ENCODE measurements at places on chromosomes 3 and 15.

DNA sequence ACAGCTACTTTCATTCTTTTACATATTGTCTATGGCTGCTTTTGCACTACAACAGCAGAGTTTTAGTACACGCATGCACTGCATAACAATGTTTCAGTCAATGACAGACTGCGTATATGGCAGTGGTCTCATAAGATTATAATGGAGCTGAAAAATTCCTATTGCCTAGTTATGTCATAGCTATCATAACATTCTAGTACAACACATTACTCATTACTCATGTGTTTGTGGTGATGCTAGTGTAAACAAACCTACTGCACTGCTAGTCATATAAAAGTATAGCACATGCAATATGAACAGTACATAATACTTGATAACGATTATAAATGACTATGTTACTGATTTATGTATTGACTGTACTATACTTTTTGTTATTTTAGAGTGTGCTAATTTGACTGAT lies 47.9 kb downstream of the QTRT2 start:
- DNase-seq, result no peak

DNA sequence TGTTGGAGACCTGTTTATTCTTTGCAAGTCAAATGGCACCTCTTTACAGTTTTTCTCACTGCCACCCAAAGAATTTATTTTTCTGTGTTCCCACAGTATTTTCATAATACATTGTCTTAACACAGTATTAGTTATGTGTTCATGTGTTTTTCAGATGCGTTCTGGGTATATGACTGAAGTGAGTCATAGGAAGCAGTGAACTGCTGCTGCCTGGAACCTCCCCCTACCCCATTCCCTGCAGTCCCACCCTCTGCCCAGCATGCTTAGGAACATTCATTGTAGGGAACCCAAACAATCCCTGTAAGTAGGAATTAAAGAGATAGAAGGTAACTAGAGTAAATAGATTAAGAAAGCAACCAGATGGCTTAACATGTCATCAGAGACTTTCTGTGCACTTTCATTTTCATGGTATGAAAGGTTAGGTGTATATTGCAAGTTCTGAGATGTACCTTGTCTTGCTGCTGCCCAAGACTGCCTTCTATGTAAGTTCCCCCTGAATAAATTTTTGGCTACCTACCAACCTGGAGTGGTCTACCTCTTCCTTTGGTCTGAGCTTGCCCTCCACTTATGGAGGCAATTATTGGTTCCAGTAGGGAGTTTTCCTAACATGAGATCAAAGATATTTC lies 21.9 kb upstream of the SQOR start:
- DNase-seq, result no peak

- DNase-seq, result no peak
These were observed 60.9 kb downstream of the ARNT2 start for GRCh38 chr15:80464951-80465625.

- DNase-seq, result no peak
These were observed 87.3 kb downstream of the CACNA1D start for GRCh38 chr3:53581671-53582070.

DNA sequence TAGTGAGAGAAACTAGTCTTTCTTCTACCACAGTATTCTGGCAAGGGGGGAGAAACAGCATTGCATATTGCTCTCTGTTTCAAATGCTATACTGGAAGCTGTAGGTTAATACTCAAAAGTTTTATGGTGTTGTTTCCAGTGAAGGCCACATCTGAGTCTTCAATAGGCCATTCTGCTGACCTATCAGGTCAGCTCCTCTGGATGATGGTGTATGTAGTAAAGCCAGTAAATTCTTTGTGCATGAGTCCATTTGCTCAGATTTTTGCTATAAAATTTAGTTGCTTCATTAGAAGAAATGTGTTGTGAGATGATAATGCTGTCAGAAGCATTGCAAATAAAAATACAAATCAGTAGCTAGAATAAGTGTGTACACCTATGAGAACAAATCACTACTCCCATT lies 64.9 kb upstream of the RBMS3 start:
- DNase-seq, result no peak

GRCh38 chr3:148026009-148026588 lies 616.9 kb downstream of the ZIC1 start:
- no peak for DNase-seq

GRCh38 chr3:110405830-110406585 lies 665.6 kb upstream of the NECTIN3 start:
- no peak for DNase-seq

DNA sequence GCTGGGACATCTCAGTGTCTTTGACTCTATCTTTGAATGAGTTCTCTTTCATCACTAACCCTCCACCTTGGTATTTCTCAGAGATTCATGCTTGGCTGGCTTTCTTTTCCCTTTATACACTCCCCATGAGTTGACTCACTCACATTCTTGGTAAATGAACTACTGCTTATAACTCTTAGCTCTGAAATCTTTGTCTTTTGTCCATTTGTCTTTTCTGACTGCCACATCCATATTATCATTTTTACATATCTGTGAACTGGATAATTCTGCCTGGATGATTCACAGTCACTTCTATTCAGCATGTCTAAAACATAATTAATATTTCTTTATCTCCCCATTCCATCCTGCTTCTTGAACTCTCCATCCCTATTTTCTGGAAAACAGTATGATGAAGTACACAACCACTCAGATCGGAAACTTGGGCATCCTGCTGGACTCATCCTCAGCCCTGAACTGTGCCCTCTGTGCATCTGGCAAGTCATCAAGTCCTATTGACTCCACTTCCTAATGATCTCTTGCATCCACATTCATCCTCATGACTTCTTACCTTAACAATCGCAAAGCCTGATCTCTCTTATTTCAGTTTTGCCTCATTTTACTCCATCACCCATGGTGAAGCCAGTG lies 66.9 kb downstream of the KCNAB1 start:
- DNase-seq, result no peak

DNA sequence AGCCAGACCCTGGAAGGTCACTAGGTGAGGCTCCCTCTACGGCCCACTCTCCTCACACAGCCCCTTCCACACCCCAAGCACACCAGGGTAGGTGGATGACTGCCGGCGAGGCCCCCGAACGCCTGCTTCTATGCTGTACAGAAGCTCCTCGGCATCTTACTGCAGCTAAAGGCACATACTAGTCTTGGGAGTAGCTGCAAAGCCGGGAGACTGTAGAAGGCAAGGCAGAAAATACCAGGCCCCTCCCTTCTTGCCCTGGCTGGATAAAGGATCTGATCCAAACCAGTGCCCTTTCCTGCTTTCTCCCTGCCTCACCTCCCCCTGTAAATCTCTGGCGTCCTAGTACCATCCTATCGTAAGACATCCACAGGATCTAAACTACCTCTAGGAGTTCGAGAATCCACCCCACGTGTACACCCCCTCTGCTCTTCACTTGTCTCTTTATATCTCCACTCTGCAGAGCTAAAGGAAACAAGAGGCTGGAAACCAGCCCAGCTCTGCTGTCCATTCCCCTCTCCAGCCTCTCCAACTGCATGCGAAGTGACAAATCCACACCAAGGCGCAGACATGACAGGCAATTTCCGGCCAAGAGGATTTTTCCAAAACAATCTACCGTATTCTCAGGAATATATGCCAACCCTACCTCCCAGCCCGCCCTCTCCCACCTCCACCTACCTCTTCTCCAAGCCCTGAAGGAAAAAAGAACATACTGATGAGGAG lies 11.8 kb downstream of the TNK2 start:
- no peak for DNase-seq

GRCh38 chr15:70328679-70329115 lies 231.0 kb upstream of the TLE3 start:
- DNase-seq, result no peak

- no peak for DNase-seq
These were observed 144.3 kb downstream of the OPA1 start for GRCh38 chr3:193737191-193737751.

DNA sequence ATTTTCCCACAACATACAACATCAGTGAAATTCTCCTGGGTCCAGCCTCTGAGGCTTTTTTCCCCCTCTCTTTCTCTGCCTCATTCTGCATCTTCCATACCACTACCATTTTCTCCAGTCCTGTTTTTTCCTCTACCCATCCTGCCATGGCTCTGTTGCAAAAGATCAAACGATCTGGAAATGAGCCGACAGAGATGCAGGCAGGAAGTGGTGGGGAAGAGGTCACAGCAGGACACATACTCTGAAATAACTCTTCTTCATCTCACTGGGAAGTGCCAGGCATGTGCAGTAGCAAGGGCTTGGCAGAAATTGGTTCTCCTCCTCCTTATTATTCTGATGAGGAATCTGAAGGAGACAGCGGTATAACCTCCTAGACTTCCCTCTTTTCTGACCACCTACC lies 114.3 kb downstream of the CORO2B start:
- no peak for DNase-seq

- DNase-seq, result no peak
These were observed 38.2 kb upstream of the GOLGA8B start for GRCh38 chr15:34621675-34622074.

DNA sequence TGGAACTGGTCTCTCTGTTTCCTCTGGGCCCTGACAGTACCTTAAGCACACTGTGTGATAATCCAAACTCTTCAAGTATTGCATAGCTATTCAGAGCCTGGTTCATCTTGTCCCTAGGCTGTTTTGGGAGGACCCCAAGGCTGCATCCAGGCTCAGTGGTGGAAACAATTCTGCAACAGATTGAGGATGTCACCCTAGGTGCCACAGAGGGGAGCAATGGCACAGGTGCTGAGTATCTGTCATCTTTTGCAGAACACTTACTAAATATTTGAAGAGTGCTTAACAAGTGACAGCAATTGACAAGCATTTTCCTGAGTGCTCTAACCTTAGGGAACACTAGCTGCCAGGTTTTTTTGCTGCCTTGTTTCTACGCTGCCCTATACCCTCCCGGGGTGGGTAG lies 27.8 kb downstream of the STARD5 start:
- DNase-seq, result no peak

- DNase-seq, result no peak
These were observed 217.7 kb upstream of the CGNL1 start for GRCh38 chr15:57158589-57158988.

GRCh38 chr3:64093825-64094712 lies 70.8 kb upstream of the PSMD6 start:
- DNase-seq, result no peak

DNA sequence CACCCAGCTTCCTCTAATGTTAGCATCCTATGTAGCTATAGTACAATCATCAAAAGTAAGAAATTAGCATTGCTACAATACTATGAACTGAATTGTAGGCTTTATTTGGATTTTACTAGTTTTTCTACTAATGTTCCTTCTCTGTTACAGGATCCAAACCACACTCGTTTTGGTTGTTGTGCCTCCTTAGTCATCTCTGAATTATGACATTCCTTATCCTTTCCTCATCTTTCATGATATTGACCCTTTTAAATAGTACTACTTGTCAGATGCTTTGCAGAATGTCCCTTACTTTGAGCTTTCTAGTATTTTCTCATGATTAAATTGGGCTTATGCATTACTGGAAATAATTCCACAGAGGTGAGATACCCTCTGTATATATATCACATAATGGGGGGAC lies 265.4 kb downstream of the VPS13C start:
- no peak for DNase-seq

DNA sequence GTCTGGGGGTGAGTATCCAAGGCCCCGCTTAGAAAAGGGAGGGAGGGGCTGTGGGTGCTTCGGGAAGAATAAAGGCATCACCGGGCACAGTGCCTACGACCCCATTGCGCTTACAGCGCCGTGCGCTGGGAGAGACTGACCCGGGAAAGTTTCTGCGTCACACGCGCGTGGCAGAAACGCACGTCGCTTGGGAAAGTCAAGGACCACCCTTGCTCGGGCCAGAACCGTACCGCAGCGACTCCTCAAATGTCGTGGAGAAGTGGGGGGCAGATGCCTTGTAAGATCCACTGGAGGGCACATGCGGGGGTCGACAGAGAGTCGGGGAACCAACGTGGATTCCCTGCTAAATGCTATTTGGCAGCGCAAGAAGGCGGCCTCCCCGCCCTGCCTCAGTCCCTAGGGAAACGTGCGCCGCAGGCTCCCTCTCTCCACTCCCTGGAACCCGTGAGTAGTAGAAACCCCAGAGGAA lies 2.4 kb downstream of the ADAMTS9 start:
- DNase-seq, result no peak

GRCh38 chr3:111338059-111338698 lies 203.8 kb upstream of the CD96 start:
- DNase-seq, result no peak

GRCh38 chr3:9622438-9622837 lies 26.9 kb upstream of the MTMR14 start:
- DNase-seq, result no peak

GRCh38 chr3:159792070-159792469 lies 196.6 kb upstream of the IL12A start:
- DNase-seq, result no peak

DNA sequence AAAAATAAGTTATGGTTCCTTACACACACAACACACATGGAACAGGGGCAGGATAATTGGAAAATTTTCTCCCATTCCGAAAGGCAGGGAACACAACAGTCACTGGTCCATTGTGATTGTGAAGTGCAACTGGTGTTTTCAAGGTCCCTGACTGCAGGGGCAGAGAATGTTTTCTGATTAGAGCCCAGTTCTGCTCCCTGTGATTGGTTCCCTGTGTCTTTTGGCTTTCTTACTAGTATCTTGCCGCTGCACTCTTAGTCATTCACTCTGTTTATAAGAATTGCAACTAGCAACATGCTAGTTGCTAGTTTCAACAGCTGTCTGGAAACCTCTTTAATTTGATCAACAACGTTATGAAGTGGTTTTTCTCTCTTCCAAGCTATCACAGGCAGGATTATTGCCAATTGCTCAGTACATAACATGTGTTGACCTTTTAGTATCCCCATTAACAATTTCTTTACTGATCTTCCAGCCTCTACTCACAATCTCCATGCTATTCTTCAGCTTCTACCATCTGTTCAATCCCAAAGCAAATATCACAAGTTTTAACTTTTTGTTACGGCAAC lies 177.5 kb downstream of the EPHA6 start:
- no peak for DNase-seq

GRCh38 chr15:44282101-44282500 lies 6.4 kb upstream of the GOLM2 start:
- DNase-seq, result no peak

- DNase-seq, result no peak
These were observed 10.2 kb downstream of the ACKR2 start for GRCh38 chr3:42819351-42819965.

- DNase-seq, result no peak
These were observed 8.9 kb downstream of the DUT start for GRCh38 chr15:48340111-48340510.

DNA sequence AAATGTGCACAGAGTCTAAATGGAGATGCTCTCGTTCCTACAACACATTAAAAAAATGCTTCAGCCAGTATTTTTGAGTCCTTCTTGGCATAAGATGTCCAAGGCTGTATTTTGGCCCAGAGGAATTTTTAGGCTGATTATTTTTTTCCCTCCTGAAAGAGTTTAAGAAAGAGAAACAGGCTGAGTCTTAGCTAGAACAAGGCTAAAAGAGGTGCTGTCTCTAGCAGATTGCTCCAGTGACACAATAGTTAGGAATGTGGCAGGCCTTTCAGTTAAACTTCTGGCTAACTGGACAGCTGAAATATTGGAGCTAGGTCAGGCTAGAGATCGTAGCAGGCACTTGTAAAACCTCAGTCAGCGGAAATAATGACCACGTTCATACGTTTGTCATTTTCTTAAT lies 271.4 kb upstream of the RARB start:
- DNase-seq, result no peak

GRCh38 chr3:162742159-162742717 lies 1245.6 kb downstream of the OTOL1 start:
- DNase-seq, result no peak

All from activated CD8-positive, alpha-beta memory T cell treated with anti-CD3 and anti-CD28 coated beads for 4 hours (primary cell).